Common myeloid progenitor, CD34-positive (primary cell): ENCODE measurements at places on chromosomes 3 and 15.

DNA sequence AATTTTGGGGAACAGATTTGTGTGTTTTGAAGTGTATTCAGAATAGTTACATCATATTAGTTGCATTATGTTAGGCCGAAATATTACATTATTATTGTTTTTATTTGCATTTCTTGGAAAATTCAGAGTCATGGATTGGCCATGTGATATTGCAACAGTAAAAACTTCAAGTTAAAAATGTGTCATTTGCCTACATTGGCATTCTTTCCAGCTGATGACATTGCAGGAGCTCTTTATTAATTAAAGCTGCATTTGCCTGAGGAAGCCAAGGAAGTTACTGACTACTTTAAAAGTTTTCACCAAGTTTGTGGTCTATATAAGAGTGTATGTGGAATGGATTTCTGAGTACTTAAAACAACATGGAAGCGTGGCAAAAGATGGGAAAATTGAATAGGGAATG is 726.4 kb upstream of the SGO1 start:
- DNase-seq: no peak

DNA sequence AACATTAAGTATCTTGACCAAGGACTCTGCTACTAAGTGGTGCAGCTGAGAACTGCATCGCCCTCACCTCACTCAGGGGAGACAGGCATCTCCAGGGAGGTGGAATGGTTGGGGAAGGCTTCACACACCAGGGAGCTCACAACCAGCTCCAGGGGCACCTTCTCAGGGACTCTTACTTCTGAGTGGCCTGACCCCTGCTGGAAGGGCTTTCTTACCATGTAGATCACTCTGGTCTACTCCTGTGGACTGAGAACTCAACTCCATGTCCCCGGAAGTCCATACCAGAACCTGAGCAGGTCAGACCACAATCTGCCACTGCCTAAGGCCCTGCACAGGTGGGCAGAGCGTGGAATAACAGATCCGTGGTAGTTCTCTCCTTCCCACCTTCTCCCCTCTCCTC is 140.5 kb downstream of the TLE3 start:
- DNase-seq: no peak

DNA sequence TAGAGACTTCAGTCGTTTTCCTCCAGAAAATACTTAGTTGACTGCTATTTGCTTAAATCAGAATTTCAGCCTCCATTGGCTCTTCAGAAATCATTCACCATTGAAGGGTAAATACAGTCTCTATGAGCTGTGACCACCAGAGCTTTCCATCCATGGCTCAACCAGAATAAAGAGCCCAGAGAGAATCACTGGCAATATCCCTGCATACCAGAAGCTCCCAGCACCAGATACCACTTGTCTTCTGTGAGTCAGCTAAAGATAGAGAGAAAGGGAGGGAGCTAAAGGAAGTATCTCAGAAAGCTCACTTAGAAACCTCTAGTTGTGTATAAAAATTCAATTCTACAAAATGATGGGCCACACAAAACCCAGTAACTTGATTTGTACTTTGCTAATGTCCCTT is 115.2 kb upstream of the TMCO5A start:
- no peak for DNase-seq

- DNase-seq: peak; percentile 46
These were observed 51.4 kb upstream of the RNF7 start for GRCh38 chr3:141686466-141687291.

GRCh38 chr15:47756872-47757271 is 39.6 kb downstream of the SEMA6D start:
- no peak for DNase-seq
